ENCODE measurements at places on chromosomes 12 and 14. TPM values are rescaled to one million over a fixed set of nuclear protein-coding genes. Genes with fewer than 3 reads are reported as not detected.

Gene RPL10L
- not detected for total RNA-seq

Gene HSP90AA1
- 925 TPM for total RNA-seq

Gene CD69
- total RNA-seq = 8.4 TPM

Gene OR4K17
- not detected for total RNA-seq

Gene GPR84
- total RNA-seq = 1.1 TPM

Gene ADAM21
- total RNA-seq = 0.33 TPM

Gene CCDC198
- total RNA-seq = not detected

Gene HVCN1
- total RNA-seq = 14.4 TPM

Gene KERA
- not detected for total RNA-seq

Gene MYBPC1
- 0.17 TPM for total RNA-seq
